ENCODE measurements at places on chromosomes 12 and 14. TPM values are rescaled to one million over a fixed set of nuclear protein-coding genes. Genes with fewer than 3 reads are reported as not detected.

DNA sequence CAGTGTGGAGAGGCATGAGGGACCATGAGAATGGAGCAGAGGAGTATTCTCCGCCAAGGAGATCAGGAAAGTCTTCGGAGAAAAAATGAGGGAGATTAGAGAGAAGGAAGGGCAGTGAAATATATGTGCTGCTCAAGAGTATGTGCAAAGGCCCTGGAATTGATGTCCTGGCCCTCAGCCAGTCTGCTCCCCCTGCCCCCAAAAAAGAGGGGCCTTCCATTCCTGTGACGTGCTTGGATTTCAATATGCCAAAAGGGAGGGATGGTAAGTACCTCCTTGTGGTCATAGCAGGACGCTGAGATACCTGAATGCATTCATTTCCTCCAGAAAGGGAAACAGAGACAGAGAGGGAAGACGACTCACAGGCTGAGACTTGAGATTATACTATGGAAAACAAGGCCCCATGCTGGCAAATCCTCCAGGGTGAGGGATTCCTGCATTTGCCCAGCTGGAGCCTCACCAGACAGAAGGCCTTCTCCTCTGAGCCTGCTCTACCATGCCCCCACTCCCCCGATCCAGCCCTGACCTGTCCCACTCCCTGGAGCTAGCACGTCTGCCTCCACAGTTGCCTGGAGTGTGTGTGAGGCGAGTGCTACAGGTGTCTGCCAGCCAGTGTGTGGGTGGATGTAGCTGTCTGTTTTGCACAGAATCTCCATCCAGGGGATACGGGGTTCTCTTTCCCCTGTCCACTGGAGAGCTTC lies 3.9 kb upstream of the RARG start:
- no peak overlapping the region for H3K4me3 ChIP-seq
- H3K4me1 ChIP-seq, result peaks cover 5% of the 10 kb centered on the region
- no peak for DNase-seq

GRCh38 chr12:63994704-63995103 lies 150.2 kb downstream of the SRGAP1 start:
- no peaks in the 10 kb centered on the region for H3K36me3 ChIP-seq
- no peaks in the 10 kb centered on the region for H3K4me1 ChIP-seq
- H3K27me3 ChIP-seq, result no peaks in the 10 kb centered on the region

DNA sequence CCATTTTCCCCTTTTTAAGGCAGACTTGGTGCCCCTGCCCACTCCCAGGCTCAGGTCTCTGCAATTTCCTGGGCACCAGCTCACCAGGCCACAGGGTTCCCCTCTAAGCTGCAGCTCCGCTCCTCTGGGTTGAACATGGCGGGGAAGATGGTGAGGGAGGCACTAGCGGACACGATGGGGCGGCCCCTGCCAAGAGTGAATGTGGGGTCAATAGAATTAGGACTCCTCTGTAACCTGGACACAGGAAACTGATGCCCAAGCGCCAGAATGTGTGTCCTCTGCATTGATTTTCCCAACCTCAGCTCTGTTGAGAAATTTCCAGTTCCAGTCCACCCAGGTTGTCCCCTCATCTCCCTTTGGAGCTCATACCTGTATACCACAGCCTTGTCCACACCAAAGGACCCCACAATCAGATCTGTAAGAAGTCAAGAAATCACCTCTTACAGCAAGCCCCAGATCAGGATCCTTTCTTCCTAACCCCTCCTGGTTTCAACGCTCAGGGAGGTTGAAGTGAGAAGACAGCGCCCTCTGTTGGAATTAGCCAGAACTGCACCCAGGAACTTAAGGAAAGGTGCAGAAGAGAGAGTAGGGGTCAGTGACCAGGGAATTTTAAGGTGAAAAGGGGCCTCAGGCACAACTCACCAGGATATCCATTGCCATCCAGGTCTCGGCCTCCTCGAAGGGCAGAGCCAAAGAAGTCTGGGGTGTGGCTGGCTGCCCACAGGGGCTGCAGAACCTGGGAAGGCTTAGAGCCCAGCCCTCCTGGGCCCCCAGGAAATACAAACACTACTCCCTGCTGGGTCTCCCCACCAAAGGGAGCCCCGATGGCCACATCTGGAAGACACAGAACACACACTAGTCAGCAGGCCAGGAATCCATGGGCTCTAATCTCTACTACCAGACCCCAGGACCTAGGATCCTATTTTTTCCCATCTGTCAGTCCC lies 14.7 kb downstream of the ITGA5 start:
- no peaks in the 10 kb centered on the region for H3K27me3 ChIP-seq
- H3K4me1 ChIP-seq, result no peaks in the 10 kb centered on the region
- H3K4me3 ChIP-seq, result no peak overlapping the region
- no peak overlapping the region for H3K27ac ChIP-seq
- no peak for DNase-seq
- H3K36me3 ChIP-seq, result no peaks in the 10 kb centered on the region

DNA sequence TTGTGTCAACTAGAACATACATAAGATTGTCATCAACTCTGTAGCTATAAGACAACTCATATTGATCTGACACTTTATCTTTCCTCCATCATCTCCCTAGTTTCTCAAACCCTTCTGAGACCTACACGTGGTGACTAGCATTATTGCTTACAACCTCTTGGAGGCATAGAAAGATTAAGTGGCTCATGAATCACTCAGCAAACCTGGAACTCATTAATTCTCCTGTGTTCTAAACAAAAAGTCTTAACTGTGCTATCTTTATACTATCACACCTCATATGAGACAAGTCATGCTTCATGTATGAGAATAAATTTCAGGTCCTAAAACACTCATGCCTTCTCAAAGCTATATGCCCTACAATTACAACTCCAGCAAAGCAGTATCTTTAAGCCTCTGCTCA lies 408.6 kb upstream of the SYT1 start:
- no peaks in the 10 kb centered on the region for H3K36me3 ChIP-seq
- no peaks in the 10 kb centered on the region for H3K27me3 ChIP-seq
- no peaks in the 10 kb centered on the region for H3K4me1 ChIP-seq
- H3K27ac ChIP-seq, result no peak overlapping the region

Gene TAS2R7
- not detected for total RNA-seq

Gene REM2
- total RNA-seq, result not detected

Gene BLOC1S1
- 277 TPM for total RNA-seq
